ENCODE measurements at places on chromosomes 5 and 9. TPM values are rescaled to one million over a fixed set of nuclear protein-coding genes. Genes with fewer than 3 reads are reported as not detected.

Gene LCN9
- total RNA-seq, result not detected

Gene CLPTM1L
- total RNA-seq, result 343 TPM

Gene TOR1A
- 32.6 TPM for total RNA-seq

DNA sequence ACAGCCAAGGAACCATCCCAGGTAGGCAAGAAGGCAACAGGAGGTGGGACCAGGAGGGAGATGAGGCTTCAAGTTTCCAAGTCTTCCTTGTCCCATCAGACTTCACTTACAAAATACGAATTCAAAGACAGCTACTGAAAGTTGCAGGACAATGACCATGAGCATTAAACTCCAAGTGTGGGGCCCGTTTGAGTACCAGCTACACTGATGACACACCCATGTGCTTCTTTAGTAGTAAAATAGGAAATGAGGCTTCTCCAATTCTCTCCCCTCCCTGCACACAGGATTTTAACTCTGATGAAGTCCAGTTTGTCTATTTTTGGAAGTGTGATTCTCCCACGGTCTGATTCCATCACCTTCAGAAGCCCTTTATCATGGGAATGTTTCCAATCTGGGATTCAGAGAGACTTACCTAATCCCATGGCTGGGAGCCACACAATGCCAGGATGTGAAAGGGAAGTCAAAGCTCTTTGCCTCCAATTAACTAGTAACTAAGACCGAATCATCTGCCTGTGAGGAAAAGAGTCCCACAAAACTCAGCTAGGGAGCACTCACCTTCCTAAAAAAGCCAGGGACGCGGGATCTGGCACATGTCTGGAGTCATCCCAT lies 222.8 kb upstream of the MSX2 start:
- peak; percentile 8 for DNase-seq

- DNase-seq, result peak; percentile 8
These were observed 139.5 kb upstream of the DMRTA1 start for GRCh38 chr9:22307013-22307711.

Data from pulmonary artery endothelial cell (primary cell).